ENCODE measurements at places on chromosomes 3 and 15.

DNA sequence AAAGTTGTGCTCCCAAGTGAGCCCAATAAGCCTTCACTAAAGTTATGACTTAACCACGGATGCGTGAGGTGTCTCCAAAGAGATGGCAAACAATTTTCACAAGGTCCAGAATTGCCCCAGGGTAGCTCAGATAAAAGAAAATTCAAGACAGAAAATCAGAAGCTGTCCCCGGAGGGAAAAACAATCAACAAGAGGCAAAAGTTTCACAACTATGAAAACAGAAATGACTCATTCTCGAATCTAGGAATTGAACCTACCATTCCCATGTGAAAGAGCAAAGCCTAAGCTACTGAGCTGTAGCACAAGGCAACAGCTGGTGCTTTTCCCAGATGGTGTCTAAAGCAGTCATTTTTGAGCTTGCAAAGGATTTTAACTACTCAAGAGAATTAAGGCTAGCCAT, 33.5 kb upstream of the MKRN3 start:
- ATAC-seq = no peak

DNA sequence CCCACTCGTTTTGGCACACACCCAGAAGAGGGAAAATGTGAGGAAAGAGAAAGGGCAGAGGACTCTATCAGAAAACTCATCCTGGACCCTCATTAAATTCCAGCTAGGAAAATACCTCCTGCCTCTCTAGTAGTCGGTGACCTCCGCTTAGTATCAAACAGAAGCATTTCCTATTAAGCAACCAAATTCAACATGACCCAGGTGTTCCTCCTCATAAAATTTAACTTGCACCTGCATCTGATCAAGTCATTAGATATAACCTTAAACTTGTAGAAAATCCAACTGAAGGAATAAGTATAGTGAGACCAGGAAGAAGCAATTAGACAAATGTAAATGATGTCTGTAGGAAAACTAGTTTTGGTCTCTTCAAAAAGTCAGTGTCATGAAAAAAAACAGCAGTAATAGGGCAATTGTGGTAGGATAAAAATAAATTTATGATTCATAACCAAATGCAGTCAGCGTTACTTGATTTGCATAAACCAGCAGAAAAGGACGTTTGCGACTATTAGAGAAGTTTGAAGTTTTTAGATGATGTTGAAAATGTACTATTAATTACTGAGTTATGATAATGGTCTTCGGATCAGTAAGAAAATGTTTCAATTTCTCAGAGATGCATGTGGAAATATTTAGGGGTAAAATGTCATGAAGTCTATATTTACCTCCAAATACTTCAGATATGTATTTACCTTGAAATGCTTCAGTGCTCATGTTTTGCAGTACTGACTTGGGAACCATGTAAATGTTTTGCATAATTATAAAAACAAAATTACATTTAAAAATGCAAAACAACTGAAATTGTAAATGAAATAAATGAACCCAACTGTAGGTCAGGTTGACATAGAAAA, 44.6 kb downstream of the LDHAL6B start:
- peak; percentile 41 for ATAC-seq

DNA sequence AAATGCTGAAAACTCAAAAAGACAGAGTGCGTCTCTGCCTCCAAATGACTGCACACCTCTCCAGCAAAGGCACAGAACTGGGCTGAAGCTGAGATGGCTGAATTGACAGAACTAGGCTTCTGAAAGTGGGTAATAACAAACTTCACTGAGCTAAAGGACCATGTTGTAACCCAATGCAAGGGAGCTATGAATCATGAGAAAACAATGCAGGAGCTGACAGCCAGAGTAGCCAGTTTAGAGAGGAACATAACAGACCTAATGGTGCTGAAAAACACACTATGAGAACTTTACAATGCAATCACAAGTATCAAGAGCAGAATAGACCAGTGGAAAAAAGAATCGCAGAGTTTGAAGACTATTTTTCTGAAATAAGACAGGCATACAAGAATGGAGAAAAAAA, 10.1 kb upstream of the AVEN start:
- no peak for ATAC-seq

GRCh38 chr3:105365081-105365390, 1.7 kb upstream of the ALCAM start:
- ATAC-seq = no peak

GRCh38 chr3:195005251-195005620, 265.7 kb downstream of the XXYLT1 start:
- no peak for ATAC-seq
